ENCODE measurements at places on chromosomes 7 and 10. TPM values are rescaled to one million over a fixed set of nuclear protein-coding genes. Genes with fewer than 3 reads are reported as not detected.

- DNase-seq = no peak
These were observed 45.3 kb upstream of the GTF2I start for GRCh38 chr7:74612015-74612829.

DNA sequence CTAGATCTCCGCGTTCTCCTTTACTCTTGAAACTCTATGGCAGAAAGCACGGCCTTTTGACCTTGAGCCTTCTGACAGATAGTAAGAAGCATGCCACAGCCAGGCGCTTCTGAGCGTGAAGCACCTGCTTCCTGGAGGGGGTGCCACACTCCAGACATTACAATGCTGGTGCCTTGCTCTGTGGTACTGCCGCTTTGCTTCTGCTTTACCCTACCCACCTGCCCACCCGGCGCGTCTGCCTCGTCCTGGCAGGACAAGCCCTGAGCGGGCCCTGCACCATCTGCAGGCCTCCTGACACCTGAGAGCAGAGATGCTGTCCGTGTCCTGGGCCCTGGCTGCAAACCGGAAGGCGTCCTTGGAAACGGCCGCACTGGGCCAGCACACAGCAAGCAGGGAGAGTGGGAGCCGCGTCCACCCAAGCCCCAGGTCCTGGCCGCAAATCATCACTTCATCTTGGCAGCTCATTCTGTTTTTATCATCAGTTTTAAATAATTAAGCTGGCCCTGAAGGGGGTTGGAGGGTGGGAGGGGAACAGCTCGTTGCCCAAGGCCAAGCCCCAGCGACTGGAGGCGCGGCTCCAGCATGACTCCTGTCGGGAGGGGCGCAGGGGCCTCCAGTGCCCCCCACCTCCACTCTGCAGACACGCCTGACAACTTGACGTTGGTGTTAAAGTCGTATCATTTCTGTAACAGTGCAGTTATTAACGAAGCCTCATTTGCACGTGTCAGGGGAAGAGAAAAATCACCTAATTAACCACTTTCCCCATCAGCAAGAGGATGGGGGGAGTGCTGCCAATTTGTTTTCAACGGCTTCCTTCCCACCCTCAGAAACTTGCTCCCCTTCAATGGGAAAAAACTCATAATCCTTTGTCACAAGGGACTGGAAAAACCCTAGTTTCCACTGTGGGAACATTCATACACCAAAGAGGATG is 132.2 kb downstream of the MAD1L1 start:
- no peak for DNase-seq

DNA sequence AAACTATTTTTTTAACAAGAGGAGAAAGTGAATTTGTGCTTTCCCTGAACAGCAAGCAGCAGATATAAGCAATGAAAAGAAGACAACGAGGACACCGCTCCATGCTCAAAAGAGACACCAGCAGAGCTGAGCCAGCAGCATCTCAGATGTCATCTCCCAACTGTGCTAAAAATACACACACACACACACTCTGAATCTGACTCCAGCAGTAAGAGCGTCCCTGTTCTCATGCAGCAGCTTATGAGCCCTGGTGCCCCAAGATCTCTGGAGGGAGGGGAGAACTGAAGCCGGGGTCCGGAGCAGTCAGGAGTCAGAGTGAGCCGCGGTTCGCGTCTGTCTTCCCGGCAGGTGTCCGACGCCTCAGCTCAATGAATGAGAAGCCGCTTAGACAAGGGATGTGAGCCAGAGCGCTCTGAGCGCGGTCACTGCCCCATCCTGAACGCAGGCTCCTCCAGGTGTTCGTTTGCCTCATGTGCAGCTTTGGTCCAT is 49.2 kb downstream of the SVIL start:
- DNase-seq = no peak

DNA sequence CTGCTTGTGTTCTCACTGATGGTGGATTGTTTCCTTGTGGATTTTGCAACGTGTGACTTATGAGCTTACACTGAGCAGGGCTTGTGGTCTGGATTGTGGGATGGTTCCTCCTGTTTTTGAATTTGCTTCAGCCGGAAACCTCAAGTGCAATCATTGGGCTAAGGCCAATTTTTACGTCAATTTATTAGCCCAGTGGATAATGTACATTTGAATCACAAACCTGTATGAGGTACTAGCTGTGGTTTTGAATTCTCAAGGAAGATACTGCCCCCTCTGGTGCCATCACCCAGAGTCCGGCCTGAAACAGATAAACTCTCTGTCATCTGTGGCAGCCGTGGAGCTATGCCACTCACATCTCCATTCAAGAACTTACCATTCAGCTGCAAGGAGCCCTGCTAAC is 7.3 kb upstream of the ZNF777 start:
- no peak for DNase-seq

The ASZ1 gene
- total RNA-seq = not detected

The PPP1R3C gene
- total RNA-seq = 89.1 TPM

Data from thoracic aorta (tissue), 2 donors.